ENCODE measurements at places on chromosomes 13 and 19.

DNA sequence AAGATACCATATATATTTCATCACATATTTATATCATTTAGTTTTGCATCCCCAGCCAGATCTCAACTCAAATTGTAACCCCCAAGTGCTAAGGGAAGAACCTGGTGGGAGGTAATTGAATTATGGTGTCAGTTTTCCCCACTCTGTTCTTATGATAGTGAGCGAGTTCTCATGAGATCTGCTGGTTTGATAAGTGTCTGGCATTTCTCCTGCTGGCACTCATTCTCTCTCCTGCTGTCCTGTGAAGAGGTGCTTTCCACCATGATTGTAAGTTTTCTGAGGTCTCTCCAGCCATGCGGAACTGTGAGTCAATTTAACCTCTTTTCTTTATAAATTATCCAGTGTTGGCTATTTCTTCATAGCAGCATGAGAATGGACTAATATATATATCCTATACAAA is 462.5 kb upstream of the SLITRK5 start:
- no peak for DNase-seq

DNA sequence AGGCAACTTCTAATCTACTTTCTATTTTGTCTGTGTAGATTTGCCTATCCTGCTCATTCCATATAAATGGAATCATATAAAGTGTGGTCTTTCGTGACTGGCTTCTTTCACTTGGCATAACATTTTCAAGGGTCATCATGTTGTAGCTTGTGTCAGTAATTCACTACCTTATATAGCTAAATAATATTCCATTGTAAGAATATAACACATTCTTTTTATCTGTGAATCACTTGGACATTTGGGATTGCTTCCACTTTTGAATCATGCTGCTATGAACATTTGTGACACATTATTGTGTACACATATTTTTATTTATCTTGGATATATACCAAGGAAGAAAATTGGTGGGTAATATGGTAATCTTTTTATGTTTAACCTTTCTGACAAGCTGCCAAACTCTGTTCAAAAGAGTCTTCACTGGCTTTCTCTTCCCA is 89.0 kb upstream of the CSNK1A1L start:
- no peak for DNase-seq

- no peak for DNase-seq
Measured at GRCh38 chr13:76023652-76024051, 387.5 kb downstream of the LMO7 start.

- no peak for DNase-seq
Measured at GRCh38 chr13:19597523-19597922, 35.9 kb upstream of the MPHOSPH8 start.

DNA sequence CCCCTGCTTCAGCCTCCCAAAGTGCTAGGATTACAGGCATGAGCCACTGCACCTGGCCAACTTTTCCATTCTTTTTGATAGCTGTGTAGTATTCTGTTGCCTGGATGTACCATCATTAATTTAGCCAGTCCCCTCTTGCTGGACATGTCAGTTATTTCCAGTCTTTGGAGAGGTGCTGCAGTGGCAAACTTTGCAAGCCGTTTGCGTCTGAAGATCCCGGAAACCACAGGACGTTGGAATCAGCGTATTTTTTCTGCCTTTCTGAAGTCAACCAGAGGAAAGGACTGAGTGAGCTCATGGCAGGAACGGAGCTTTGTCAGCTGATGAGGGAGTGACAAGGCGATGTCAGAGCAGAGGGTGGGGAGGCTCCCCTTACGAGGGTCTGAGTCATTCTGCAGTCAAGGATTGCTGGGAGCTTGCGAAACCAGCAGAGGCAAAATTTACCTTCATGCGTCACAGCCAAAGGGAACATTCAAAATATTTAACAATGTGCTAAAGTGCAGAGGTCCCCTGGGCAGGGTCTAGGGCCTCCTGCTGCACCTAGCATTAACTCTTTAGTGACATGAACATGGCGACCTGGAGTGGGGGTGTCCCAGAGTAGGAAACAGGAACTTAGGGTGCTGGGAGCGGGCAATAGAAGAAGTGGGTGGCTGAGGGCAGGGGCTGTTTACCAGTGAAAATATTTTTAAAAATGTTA is 5.6 kb downstream of the C5AR1 start:
- no peak for DNase-seq

DNA sequence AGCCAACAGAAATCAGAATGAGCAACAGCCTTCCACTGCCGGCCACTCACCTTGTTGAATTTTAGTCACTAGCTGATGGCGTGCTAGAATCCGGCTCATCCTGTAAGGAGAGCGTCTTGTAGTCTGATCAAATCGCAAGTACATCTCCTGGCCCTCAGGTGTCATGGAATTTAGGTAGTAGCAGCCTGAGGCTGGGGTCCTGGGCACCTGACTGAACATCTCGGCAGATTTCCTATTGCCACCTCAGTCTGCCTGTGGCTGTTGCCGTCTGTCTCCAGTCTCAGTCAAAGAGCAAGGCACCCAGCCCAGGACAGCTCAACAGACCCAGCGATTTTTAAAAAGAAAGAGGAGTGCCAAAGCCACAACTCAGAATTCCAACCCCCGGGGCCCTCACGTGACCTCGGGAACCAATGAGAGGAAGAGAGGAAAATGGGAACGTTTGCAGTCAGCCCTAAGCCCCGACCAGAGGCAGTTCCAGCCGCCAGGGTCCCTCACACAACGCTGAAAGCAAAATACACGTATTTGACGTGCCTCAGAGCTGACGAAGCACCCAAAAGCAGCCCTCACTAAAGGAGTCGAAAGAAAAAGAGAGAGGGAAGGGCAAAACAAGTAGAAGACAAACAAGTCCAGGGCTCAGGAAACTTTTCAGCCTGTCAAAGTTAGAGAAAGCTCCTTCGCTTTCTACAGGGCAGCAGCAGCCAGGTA is at the start of gene STARD13:
STARD13 (minus strand) TSS at position 336 of the 705 bp plus-strand sequence; CDS start at position 219, 117 bp downstream.
- DNase-seq: peak; percentile 74

- DNase-seq: no peak
Measured at GRCh38 chr19:48784527-48784926, 26.3 kb downstream of the BCAT2 start.

- DNase-seq: no peak
Measured at GRCh38 chr19:14248578-14249011, 42.6 kb upstream of the ADGRL1 start.

DNA sequence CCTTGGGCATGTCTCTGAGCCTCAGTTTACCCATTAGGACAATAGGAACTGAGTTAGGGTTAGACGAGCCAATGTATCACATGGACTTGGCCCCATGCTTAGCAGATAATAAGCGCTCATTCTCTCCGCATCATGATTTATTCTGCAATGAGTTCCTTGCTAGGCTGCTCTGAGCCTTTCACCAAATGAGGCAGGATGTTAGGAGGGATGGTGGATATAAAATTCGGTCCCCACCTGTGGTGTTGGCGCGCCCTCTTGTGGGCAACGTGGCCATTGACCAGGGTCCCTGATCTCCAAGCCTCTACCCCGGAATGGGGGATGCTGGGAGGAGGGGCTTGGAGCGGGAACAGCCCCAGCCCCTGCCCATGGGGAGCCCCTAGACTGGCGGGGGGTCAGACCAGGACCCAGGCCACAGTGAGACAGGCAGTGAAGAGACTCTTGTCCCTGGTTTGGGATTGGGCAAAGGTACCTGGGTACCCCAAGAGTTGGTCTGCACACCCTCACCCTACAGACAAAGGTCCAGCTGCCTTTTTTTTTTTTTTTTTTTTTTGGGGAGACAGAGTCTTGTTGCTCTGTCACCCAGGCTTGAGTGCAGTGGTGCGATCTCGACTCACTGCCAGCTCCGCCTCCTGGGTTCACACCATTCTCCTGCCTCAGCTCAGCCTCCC is 43.9 kb downstream of the CERS4 start:
- DNase-seq: peak; percentile 66

GRCh38 chr13:36193151-36193855 is 21.1 kb downstream of the SOHLH2 start:
- no peak for DNase-seq

DNA sequence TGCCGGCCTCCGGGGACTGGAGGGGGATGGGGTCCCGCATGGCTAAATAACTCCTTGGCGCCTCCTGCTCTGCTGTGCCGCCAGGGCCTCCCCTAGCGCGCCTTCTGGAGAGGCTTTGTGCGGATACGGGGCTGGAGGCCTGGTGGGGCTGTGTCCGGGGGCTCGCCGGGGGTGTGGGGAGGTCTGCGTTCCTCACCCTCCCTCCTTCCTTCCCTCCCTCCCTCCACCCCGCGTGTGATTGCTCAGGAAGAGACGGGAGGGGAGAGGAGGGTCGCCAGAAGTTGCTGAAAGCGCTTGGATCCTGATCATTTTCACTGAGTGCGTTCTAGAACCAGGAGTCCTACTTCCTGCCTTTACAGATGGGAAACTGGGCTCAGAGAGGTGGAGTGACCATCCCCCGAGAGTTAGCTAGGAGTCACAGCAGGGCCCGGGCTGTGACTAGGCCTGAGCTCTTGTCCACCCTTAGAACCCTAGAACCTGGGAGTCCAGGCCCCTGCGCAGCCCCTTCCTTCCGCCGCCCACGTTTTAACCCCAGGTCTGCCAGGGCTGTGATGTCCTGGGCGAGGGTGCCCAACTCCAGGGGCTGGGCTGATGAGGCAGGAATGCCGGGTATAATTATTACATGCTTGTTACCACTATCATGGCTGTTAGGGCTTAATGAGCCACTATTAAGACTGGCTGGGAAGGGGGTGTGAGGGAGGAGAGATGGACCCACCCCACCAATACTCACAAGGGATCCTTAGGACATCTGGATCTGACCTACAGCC is 782 bp upstream of the JUND start:
- no peak for DNase-seq

DNA sequence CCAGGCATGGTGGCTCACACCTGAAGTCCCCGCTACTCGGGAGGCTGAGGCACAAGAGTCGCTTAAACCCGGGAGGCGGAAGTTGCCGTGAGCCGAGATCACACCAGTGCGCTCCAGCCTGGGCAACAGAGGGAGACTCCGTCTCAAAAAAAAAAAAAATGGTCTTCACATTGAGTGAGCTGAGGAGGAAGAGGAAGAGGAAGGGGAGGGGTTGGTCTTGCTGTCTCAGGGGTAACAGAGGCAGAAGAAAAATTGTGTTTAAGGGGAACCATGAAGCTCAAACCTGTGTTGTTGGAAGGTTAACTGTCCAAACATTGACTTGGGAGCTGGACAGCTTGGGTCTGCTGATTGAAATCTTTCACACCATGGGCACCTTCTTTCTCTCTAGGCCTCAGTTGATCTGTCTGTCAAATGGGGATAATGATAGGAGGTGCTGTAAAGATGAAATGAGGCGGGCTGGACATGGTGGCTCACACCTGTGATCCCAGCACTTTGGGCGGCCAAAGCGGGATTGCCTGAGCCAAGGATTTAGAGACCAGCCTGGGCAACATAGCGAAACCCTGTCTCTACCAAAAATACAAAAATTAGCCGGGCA is 9.8 kb upstream of the SLC44A2 start:
- DNase-seq: no peak

DNA sequence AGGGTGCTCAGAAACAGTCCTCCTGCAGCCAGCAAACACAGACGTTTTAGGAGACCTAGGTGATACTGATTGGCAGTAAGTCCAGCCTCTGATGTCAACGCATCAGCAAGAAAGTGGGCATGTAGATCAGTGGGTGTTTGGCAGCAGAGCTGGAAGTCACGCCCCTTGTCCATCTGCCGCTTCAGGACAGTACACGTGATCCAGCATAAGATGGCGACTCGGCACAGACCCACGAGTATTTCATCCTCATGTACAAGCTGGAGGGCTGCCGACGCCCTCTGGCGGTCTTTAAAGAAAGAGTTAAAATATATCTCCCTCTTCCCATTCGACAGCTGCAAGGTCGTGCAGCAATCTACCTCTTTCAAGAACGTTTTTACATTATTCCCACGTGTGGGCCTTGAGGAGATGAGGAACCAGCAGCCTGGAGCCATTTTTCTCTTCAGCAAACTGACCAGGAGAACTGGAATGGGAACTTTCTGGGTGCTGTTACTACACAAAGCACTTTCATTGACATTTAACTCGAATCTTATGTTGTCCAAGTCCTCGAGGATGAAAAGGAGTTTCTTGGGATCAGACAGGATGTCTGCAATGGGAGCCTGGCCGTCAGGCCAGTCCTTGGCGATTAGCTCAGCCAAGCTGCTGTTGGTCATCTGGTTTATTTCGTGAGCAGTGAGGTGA is 22.3 kb downstream of the NLRP11 start:
- peak; percentile 44 for DNase-seq

GRCh38 chr13:18947376-18947977 is 234.1 kb downstream of the TUBA3C start:
- no peak for DNase-seq

GRCh38 chr13:108427355-108427754 is 157.8 kb downstream of the TNFSF13B start:
- no peak for DNase-seq

- no peak for DNase-seq
Measured at GRCh38 chr19:30513082-30513411, 140.9 kb downstream of the ZNF536 start.

GRCh38 chr19:1807695-1808394 is 4.2 kb downstream of the ATP8B3 start:
- no peak for DNase-seq

- DNase-seq: no peak
Measured at GRCh38 chr13:72530471-72530870, 197.0 kb downstream of the MZT1 start.

GRCh38 chr13:71632206-71632605 is 234.8 kb downstream of the DACH1 start:
- DNase-seq: no peak

DNA sequence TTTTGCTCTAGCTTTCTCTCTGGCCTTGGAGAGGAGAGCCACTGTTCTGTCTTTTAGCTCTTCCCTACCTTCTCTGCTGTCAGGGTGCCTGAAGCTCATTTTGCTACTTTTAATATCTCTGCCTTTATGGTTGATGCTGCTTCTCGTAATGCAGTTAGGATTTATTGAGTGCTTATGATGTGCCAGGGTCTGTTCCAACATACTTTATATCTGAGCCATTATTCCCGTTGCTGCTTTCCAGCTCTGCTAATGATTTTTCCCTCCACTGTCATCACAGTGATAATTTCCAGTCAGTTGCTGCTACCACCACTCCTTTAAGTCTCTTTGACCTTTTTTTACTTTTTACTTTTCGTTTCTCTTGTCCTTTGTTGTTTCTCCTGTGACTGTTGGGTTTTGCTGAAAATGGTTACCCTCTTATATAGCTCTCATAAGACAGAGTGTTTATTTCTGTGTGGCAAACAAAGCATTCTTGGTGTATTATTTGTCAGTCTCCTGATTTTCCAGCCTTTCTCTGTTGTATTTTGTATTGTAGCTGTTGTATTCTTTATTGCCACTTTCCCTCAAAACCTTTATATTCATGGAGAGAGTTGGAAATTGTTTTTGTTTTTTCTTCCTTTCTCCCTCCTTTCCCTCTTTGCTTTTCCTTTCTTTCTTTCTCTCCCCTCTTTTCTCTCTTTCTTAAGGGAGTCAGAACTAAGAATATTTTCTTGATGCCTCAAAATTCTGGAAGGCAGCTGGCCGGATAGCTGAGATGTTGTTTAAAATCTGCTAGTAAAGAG is 37.4 kb downstream of the COG6 start:
- DNase-seq: no peak

GRCh38 chr19:50340331-50340730 is 11.2 kb upstream of the KCNC3 start:
- no peak for DNase-seq

GRCh38 chr19:35717665-35718344 is at the start of gene KMT2B:
KMT2B (plus strand) TSS chr19:35718003; CDS start chr19:35718019, 16 bp downstream.
- peak; percentile 94 for DNase-seq

- no peak for DNase-seq
Measured at GRCh38 chr19:4889034-4889815, 13.5 kb downstream of the ARRDC5 start.

All from H1 (cell line).